ENCODE measurements at places on chromosomes 16 and 17. TPM values are rescaled to one million over a fixed set of nuclear protein-coding genes. Genes with fewer than 3 reads are reported as not detected.

DNA sequence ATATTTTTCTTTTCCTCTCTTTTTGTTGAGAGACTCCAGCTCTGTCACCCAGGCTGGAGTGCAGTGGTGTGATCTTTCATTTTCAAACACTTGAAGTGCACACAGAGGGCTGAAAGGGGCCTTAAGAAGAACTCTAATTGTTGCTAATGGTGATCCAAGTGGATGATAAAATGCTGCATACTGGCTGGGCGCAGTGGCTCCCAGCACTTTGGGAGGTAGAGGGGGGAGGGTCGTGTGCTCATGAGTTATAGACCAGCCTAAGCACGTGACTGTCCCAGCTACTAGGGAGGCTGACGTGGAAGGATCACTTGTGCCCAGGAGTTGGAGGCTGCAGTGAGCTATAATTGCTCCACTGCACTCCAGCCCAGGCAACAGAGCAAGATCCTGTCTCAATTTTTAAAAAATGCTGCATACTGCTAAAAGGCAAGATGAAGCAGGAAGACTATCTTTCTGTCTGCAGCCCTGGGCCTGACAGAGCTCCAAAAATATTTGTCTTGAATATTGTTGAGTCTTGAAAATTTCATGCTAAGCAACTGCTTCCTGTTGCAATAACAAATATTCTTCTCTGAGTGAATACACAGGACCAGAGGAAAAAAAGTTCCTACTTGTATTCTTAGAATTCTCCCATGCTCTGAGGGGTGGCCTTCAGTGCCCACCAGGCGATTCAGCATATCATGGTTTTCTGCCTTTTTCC is 63.7 kb upstream of the AKTIP start:
- DNase-seq = no peak

- H3K4me3 ChIP-seq = no peak overlapping the region
- H3K4me1 ChIP-seq = no peaks in the 10 kb centered on the region
- DNase-seq = no peak
- no peaks in the 10 kb centered on the region for H3K27me3 ChIP-seq
- H3K36me3 ChIP-seq = no peaks in the 10 kb centered on the region
- no peak overlapping the region for H3K27ac ChIP-seq
Observed at GRCh38 chr17:69300222-69300621, 26.7 kb downstream of the ABCA5 start.

DNA sequence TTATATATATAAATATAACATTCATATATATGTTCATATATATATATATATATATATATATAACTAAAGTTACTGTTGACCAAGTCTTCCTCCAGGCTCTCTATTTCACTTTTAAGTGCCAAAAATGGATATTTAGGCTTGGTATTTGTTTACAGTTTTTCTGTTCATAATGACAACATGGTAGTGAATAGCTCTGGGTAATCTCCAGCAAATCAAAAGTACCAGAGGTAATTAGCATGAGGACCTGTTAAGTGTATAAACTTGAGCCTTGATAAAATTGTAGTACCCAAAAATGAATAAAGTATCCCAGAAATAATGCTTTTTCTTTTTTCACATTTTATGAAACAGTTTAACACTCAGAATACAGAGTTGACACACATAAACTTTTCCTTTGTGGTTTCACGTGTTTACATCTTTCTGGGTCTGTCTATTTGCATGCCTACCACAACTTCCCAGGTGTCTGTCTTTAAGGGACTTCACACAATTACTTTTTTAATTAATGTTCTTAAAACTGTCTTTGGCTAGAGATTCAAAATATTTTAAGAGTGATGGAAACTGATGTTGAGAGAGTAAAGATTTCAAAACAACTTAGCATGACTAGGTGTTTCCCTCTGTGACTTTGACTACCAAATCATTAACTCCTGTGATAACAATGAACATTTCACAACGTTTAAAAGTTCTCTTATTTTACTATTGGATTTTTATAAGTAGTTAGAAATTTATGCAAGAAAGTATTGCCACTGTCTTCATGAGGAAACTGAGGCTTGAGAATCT is 47.9 kb downstream of the RABEP1 start:
- no peaks in the 10 kb centered on the region for H3K27me3 ChIP-seq
- no peak for DNase-seq
- H3K36me3 ChIP-seq = no peaks in the 10 kb centered on the region
- H3K27ac ChIP-seq = no peak overlapping the region

DNA sequence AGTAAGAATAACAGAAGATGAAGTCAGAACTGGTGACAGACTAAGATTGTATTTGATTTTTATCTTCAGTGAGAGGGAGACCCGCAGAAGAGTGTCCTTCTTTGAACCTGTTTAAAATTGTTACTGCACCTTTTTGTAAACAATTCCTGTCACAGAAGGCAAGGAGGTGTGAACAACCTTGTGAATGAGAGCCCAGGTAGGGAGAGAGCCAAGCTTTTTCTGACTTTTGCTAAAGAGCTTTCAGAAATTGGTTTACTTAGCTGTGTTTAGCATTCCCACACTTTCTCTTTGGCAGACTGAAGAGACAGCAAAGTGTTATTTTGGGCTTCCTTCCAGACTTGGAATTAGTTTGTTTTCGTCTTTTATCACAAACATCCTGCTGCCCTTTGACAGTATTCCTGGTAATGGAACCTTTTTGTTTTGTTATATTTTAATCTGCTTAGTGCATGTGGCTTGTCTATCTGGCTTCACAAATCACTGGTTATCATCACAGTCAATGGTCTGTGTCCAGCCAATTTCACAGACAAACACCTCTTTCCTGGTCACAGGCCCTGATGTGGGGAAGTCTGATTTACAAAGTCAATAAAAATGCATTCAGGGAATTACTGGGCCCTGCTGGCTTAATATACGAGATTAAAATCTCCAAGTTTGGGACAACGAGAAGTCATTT is 85.7 kb upstream of the HS3ST2 start:
- no peak overlapping the region for H3K4me3 ChIP-seq
- H3K4me1 ChIP-seq = no peaks in the 10 kb centered on the region
- no peaks in the 10 kb centered on the region for H3K36me3 ChIP-seq

DNA sequence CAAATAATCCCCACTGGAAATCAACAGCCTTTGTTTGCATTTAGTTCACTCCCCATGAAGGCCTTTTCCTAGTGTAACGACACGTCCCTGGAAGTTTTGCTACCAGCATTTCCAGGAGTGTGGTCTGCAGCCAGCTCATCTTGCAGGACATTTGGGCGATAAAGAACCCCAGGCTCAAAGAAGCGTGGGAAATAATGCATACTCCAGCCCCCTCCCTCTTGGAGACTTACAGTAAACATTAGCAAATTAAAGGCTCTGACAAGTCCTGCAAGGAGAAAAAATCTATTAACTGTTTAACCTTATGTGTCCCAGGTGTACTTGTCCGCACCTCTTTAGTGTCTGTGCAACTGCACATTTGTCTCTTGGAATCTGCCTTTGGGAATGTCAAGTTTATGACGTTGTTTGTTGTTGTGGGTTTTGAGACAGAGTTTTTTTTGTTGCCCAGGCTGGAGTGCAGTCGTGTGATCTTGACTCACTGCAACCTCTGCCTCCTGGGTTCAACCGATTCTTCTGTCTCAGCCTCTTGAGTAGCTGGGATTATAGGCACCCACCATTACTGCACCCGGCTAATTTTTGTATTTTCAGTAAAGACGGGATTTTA is 131.1 kb downstream of the ABCC1 start:
- H3K27me3 ChIP-seq = no peaks in the 10 kb centered on the region
- DNase-seq = no peak
- no peaks in the 10 kb centered on the region for H3K36me3 ChIP-seq
- no peak overlapping the region for H3K4me3 ChIP-seq

GRCh38 chr17:8350339-8350738 is 10.7 kb downstream of the ODF4 start:
- H3K36me3 ChIP-seq = no peaks in the 10 kb centered on the region
- no peak for DNase-seq
- no peaks in the 10 kb centered on the region for H3K27me3 ChIP-seq
- H3K27ac ChIP-seq = no peak overlapping the region
- H3K4me1 ChIP-seq = no peaks in the 10 kb centered on the region

- H3K4me1 ChIP-seq = peaks cover 4% of the 10 kb centered on the region
- no peak for DNase-seq
- H3K27me3 ChIP-seq = no peaks in the 10 kb centered on the region
Observed at GRCh38 chr16:86112178-86112577, 213.2 kb downstream of the IRF8 start.

GRCh38 chr17:40063901-40064531 is 1.3 kb downstream of the THRA start:
- DNase-seq = no peak
- no peaks in the 10 kb centered on the region for H3K36me3 ChIP-seq
- peaks cover 44% of the 10 kb centered on the region for H3K4me1 ChIP-seq
- peak overlapping the region; percentile 100 for H3K4me3 ChIP-seq
- H3K27me3 ChIP-seq = no peaks in the 10 kb centered on the region

DNA sequence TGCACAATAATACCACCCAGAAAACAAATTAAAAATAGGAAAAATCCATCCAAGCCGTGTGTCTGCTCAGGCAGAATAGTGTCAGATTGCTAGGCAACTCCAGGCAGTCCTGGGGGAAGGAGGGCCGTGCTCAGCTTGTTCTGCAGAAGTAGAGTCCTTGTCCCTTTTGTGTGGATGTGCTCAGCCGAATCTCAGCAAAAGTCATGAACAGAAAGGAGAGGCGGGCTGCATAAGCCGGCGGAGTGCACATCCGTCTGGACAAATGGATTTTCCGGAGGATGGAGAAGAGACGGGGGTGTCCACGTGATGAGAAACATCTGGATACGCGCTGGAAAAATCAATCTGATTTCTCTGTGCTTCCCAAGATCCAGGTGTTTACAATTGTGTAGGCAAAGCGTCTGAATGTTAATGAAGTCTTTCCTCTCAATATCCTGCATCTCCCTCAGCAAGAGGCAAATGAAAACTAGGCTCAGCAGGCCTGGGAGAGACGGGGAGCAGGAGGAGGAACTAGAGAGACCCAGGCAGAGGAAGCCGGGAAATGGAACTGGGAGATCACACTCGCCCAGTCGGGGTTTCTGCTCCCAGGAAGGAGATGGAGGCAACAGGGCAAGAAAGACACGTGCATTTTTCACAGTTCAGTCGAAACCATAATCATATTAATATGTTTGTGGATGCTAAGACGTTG is 7.7 kb upstream of the RBFOX3 start:
- H3K36me3 ChIP-seq = no peaks in the 10 kb centered on the region
- DNase-seq = no peak
- no peaks in the 10 kb centered on the region for H3K4me1 ChIP-seq
- H3K27ac ChIP-seq = no peak overlapping the region
- H3K4me3 ChIP-seq = no peak overlapping the region

GRCh38 chr16:8880839-8881510 is 1.2 kb upstream of the LITAFD start:
- no peak overlapping the region for H3K27ac ChIP-seq
- H3K4me3 ChIP-seq = no peak overlapping the region
- no peaks in the 10 kb centered on the region for H3K27me3 ChIP-seq

GRCh38 chr16:7231762-7232161 is 100.9 kb upstream of the RBFOX1 start:
- no peak overlapping the region for H3K4me3 ChIP-seq
- no peak for DNase-seq
- no peaks in the 10 kb centered on the region for H3K36me3 ChIP-seq
- no peaks in the 10 kb centered on the region for H3K4me1 ChIP-seq
- H3K27me3 ChIP-seq = no peaks in the 10 kb centered on the region

GRCh38 chr16:75188832-75189477 is 18.0 kb downstream of the CTRB2 start:
- no peaks in the 10 kb centered on the region for H3K4me1 ChIP-seq
- no peaks in the 10 kb centered on the region for H3K27me3 ChIP-seq
- no peak for DNase-seq
- H3K4me3 ChIP-seq = no peak overlapping the region
- no peak overlapping the region for H3K27ac ChIP-seq
- no peaks in the 10 kb centered on the region for H3K36me3 ChIP-seq

GRCh38 chr16:76511203-76511602 is 234.0 kb downstream of the CNTNAP4 start:
- H3K27me3 ChIP-seq = no peaks in the 10 kb centered on the region
- H3K4me3 ChIP-seq = no peak overlapping the region
- no peaks in the 10 kb centered on the region for H3K36me3 ChIP-seq
- no peaks in the 10 kb centered on the region for H3K4me1 ChIP-seq
- no peak overlapping the region for H3K27ac ChIP-seq

- H3K27me3 ChIP-seq = no peaks in the 10 kb centered on the region
- no peaks in the 10 kb centered on the region for H3K36me3 ChIP-seq
- no peaks in the 10 kb centered on the region for H3K4me1 ChIP-seq
- H3K27ac ChIP-seq = no peak overlapping the region
Observed at GRCh38 chr16:61182391-61182790, 853.8 kb downstream of the CDH8 start.

DNA sequence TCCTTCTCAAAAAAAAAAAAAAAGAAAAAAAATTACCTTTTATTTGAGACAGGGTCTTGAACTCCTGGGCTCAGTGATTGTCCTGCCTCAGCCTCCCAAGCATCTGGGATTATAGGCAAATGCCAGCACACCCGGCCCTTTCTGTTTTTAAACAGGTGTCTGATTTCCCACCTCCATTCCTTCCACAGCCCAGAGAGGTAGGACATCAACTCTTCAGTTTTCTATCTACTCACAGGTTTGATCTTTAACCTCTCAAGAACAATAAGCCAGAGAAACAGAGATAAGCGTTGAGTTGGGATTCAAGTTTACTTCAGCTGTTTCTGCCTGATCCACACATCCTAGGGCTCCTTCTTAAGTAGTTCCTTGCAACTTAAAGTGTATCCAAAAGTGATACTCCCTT is 41.5 kb upstream of the TEX2 start:
- peak overlapping the region; percentile 37 for H3K27ac ChIP-seq
- peaks cover 12% of the 10 kb centered on the region for H3K4me1 ChIP-seq
- H3K4me3 ChIP-seq = no peak overlapping the region
- no peak for DNase-seq

- no peaks in the 10 kb centered on the region for H3K4me1 ChIP-seq
- H3K27me3 ChIP-seq = peaks cover 19% of the 10 kb centered on the region
- DNase-seq = no peak
- no peaks in the 10 kb centered on the region for H3K36me3 ChIP-seq
Observed at GRCh38 chr16:82178352-82178751, 8.3 kb upstream of the MPHOSPH6 start.

DNA sequence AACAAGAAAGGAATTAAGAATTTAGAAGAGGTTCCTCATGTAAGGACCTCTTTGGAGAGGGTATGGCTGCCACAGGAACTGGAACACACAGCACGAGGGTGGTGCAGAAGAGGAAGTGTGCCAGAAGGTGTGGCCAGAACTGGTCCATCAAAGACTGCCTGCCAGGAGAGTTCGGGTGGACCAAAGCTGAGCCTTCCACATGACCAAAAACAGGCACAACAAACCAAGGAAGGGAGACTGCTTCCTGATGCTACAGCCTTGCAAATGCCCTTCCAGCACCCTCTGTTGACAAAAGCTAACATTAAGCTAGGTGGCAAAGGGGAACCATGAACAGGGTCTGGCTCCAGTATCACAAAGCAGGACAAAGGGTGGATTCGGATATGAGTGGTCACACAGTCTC is 125.8 kb upstream of the TMEM97 start:
- H3K27ac ChIP-seq = no peak overlapping the region
- H3K27me3 ChIP-seq = no peaks in the 10 kb centered on the region
- H3K4me1 ChIP-seq = peaks cover 7% of the 10 kb centered on the region
- DNase-seq = no peak
- no peaks in the 10 kb centered on the region for H3K36me3 ChIP-seq

MYH10 gene
- total RNA-seq = 72.0 TPM

SLC5A11 gene
- 1.2 TPM for total RNA-seq

GLP2R gene
- total RNA-seq = 3.3 TPM

GALK1 gene
- total RNA-seq = 63.7 TPM

DNAH9 gene
- total RNA-seq = 3.8 TPM

NEUROD2 gene
- total RNA-seq = not detected

KRTAP3-2 gene
- not detected for total RNA-seq

ETV4 gene
- 10.7 TPM for total RNA-seq

METTL23 gene
- total RNA-seq = 36.6 TPM

TLCD3B gene
- total RNA-seq = not detected

SSTR5 gene
- total RNA-seq = not detected

SEZ6L2 gene
- 36.1 TPM for total RNA-seq

MMP28 gene
- total RNA-seq = 18.0 TPM

SCN4A gene
- total RNA-seq = under 0.01 TPM

AATK gene
- 5.7 TPM for total RNA-seq

FOXL1 gene
- 2.0 TPM for total RNA-seq

SETD6 gene
- 9.9 TPM for total RNA-seq
